Small intestine (tissue), 16 donors: ENCODE measurements at places on chromosomes 5 and 9.

- no peak for DNase-seq
These were observed 13.8 kb upstream of the CLPTM1L start for GRCh38 chr5:1358726-1359025.

- DNase-seq = peak; percentile 74
These were observed 106.3 kb downstream of the NDUFAF2 start for GRCh38 chr5:61051267-61051666.

DNA sequence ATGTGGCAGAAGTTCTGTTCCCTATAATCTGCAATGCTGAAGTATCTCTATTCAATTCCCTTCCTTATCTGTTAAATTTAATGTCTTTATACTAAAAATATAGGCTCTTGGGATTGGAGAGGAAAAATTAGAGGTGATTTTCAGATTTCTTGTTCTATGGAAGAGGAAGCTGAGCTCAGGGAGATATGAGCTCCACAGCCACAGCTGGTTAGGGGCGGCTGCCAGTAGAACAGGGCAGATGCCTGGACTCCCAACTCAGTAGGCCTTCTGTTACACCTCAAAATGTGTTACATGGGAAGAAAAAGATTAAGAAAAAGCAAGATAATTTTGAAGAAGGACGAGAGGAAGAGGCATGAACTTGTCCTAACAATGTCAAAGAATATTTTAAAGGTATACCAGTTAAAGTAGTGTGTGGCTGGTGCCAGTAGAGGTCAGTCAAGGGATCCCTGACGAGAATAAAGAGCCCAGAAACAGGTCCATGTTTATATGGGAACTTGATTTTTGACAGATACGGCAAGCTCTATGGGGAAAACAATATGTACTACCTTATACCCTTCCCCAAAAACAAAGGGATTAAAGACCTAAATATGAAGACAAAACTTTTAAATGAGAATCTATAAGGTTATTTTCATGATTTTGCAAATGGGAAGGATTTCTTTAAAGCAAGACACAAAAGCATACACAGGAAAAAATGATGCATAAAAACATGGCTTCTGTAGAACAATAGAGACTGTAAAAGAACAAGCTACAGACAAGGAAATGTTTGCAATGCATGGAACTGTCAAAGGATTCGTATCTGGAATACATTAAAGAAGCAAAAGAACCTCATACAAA is 28.7 kb downstream of the DNAJC21 start:
- DNase-seq = peak; percentile 30

DNA sequence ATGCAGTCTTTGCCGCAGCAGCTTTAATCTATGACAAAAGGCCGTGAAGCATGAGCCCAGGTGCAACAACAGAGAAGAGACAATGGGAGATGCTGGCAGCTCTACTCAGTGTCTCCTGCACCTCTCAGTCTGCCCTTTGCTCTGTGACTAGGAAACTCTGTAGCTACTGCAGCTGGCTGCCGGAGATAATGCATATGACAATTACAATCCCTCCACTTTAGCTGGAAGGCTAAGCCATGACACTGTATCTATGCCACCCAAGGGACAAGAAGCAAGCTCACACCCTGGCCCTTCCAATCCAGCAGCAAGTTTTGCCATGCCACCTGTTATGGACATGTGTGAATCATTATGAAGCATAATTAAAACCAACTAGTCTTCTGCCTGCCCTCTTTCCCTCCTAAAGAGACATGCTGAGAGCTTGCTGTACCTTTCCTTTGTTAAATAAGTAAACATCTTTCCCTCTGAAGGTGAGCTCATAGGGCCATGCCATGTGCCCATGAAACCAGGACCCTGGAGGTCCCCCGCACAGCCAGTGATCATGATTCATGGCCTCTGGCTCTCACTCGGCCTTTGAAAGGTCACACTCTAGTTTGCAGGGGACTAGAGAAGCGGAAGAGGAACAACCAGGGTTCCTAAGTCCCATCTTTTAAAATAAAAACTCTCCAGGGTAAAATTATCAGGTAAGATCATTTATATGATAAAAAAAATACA is 219.4 kb downstream of the SPOCK1 start:
- no peak for DNase-seq

- peak; percentile 7 for DNase-seq
These were observed at the start of gene ARL14EPL for GRCh38 chr5:116032094-116032517. ARL14EPL (plus strand) TSS chr5:116032472; CDS start chr5:116051466, 18,994 bp downstream.

DNA sequence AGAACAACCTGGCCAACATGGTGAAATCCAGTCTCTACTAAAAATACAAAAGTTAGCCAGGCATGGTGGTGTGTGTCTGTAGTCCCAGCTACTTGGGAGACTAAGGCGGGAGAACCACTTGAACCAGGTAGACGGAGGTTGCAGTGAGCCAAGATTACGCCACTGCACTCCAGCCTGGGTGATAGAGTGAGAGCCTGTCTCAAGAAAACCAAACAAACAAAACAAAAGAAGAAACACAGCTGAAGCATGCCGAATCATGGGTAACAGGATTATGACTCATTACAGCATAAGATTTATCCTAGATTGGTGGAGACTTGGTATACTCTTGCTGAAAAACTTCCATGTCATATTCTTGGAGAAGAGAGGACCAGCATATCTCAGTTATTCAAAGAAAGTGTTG is 236.7 kb upstream of the CCNH start:
- no peak for DNase-seq

DNA sequence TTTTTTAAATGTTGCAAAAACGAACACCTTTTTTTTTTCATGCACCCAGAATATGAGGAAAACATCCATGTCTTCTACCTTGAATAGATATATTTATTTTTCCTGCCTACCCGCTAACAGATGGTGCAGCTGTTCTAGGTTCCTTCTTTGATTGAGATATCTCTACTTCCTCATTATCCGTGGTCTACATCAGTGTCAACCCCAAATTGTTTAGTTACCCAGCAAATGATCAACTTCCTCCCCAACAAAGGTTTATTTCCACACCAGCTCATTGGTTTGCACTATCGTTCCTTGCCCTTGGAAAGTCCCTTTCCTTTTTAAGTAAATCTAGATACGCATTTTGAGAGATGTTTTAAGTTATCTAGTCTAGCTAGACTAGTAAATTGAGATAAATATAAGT is 166.4 kb downstream of the PRR16 start:
- no peak for DNase-seq

GRCh38 chr9:83920469-83920926 is 734 bp downstream of the KIF27 start:
- DNase-seq = peak; percentile 77

- no peak for DNase-seq
These were observed 276.3 kb downstream of the EPB41L4A start for GRCh38 chr5:112142769-112143270.

DNA sequence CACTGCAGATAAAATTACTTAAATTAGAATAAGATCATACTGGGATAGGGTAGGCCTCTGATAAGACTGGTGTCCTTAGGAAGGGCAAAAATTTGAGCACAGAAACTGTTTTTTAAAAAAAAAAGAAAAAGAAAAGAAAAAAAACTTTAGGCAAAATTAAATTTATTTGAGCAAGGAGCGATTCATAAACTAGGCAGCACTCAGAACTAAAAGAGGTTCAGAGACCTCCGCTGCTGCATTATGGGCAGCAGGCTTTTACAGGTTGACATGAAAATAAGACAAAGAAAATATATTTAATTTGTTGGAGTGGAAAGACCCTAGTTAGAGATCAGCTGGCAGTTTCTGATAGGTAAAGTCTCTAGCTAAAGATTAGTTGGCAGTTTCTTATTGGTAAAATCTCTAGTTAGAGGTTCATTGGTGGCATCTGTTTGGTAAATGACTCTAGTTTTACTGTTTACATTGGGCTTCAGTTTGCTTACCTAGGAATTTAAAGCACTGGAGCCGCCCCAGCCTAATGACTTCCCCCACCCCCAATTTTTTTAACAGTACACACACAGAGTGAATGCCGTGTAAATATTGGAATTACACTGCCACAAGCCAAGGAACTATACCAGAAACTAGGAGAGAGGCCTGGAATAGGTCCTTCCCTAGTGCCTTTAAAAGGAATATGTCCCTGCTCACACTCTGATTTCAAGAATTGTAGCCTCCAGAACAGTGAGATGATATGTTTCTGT is 4.5 kb upstream of the PLPP6 start:
- DNase-seq = no peak

- DNase-seq = no peak
These were observed 48.9 kb downstream of the JMY start for GRCh38 chr5:79284846-79285245.

- DNase-seq = no peak
These were observed 33.1 kb downstream of the BOD1 start for GRCh38 chr5:173583346-173583745.

- no peak for DNase-seq
These were observed 2.5 kb downstream of the RNF145 start for GRCh38 chr5:159206818-159207217.

GRCh38 chr5:76305269-76305668 is 97.8 kb upstream of the IQGAP2 start:
- DNase-seq = peak; percentile 20

DNA sequence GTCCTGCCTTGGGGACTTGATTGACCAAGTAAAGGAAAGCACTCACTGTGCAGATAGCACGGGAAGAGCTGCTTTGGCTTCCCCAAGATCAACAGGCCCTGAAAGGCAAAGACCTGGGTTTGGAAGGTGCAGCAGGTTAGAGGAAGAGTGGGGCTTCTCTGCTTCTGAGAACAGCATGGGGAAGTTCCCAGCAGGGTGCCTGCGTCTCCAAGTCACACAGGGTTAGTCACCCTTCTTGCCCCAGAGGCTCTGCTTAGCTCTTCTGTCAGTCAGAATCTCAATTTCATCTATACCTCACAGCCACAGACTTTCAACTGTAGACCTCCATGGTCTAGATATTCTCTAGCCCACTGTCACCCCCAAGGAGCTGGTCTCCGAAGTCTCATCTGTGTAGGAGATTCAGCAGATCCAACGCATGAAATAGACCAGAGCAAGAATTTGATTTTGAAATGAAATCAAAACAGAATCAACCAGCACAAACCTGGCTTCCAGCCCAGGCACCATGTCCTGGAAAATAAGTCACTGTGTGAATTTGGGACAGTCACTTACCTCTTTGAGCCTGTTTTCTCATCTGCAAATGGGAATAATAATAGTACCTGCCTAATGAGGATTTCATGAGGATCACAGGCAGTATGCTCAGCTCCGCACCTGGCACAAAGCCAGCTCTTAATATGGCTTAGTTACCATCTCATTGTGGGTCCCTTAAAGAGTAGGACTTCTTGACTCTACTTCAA is 64.0 kb downstream of the SFXN1 start:
- DNase-seq = no peak

GRCh38 chr5:82859451-82860140 is 217.6 kb downstream of the TMEM167A start:
- no peak for DNase-seq

DNA sequence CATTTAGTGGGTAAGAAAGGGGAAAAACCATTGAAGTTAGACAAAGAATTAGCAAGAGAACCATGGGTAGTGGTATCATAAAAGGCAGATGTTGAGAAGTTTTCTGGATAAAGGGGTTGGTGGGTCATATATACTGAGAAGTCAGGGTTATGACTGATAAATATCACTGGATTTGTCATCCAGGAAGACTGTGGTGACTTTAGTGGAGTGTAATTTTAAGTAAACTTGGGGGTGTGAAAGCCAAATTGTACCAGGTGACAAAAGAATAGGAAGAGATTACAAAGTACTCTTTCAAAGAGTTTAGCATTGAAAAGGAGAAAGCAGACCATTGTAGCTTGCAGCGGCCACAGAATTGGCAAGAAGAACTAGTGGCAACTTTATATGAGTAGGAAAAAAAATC is 315.2 kb upstream of the DMAC1 start:
- DNase-seq = no peak

GRCh38 chr5:173802670-173803165 is 85.4 kb upstream of the CPEB4 start:
- DNase-seq = peak; percentile 95

GRCh38 chr5:180126716-180127681 is 55.4 kb upstream of the RNF130 start:
- DNase-seq = peak; percentile 21

DNA sequence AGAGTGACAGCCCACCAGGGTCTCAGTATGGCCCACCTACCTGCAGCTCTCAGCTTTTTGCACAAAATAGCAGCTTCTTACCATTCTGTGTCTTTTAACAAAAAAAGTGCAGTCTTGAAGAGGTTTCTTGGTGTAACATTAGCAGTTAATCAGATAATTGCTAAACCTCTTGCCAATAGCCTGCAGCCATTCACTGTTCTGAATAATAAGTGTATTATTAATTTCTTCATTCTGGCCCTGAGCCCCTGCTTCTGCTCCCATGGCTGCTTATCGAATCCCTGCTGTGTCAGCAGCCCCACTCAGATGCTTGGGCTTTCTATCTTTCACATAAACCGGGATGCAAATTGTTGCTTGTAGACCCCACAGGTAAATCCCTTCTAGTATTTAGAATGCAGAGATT is 485.9 kb downstream of the CAAP1 start:
- no peak for DNase-seq

- no peak for DNase-seq
These were observed 471.5 kb downstream of the HINT1 start for GRCh38 chr5:130693509-130693908.

- DNase-seq = peak; percentile 92
These were observed 1.2 kb upstream of the GCNT4 start for GRCh38 chr5:75053304-75054133.

- peak; percentile 90 for DNase-seq
These were observed 19.0 kb downstream of the NEURL1B start for GRCh38 chr5:172659909-172660628.

DNA sequence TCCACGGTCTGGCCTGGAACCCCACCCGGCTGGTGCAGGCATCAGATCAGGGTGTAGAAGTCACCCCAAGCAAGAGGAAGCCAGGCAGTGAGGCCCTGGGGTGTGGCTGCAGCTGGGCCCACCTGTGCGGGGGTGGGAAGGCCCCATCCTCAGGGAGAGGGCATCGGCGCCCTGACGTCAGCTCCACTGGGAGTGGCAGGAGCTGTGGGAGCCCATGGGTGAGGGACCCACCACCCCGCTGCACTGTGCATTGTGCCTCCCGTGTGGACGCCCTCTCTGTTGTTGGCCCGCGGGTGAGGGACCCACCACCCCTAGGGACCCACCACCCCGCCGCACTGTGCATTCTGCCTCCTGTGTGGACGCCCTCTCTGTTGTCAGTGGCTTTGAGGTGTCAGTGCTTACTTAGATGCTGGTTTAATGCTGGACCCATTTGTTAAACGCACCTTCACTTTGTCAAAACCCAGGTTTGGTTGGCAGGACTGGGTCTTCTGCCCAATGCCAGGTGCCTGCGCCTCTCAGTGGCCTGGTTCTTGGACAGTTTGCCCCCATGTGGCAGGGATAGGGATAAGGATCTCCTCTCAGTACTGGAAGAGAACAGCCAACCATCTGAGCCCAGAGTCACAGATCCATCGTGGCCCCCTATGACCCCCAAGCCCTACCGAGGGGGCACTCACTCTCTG is 6.9 kb upstream of the EXOC3 start:
- no peak for DNase-seq

DNA sequence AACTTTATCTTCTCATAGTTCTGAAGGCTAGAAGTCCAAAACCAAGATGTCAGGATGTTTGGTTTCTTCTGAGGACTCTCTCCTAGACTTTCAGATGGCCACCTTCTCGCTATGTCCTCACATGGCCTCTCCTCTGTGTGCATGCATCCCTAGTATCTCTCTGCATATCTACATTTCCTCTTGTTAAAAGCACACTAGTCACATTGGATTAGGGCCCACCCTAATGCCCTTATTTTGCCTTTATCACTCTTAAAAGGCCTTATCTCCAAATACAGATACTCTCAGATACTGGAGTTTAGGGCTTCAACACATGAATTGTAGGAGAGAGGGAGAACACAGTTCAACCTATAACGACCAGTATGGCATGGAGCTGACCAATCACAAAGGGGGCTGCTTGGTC is 151.7 kb downstream of the PRELID2 start:
- no peak for DNase-seq

GRCh38 chr5:177100714-177101121 is 14.0 kb downstream of the FGFR4 start:
- DNase-seq = no peak
